ENCODE measurements at places on chromosomes 5 and 9.

DNA sequence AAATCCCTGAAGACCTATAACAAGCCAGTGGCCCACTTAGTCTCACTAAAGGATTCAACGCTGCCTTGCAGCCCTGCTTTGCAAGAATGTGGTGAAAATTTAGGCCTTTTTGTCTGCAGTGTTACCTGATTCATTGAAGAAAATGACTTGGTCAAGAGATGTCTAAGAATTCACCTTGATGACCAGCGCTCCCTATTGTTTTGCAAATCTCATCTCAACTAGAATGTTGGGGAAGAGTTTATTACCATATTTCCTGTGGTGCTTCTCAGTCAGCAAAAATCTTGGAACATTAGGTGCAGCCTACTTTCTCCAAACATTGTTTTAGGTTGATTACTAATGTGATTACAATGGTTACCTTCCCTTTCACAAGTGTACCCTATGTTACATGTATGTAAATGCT is 53.5 kb downstream of the PLK2 start:
- no peak for DNase-seq

- no peak for DNase-seq
These were observed 902.4 kb downstream of the NR2F1-AS1 start for GRCh38 chr5:92678640-92679039.

DNA sequence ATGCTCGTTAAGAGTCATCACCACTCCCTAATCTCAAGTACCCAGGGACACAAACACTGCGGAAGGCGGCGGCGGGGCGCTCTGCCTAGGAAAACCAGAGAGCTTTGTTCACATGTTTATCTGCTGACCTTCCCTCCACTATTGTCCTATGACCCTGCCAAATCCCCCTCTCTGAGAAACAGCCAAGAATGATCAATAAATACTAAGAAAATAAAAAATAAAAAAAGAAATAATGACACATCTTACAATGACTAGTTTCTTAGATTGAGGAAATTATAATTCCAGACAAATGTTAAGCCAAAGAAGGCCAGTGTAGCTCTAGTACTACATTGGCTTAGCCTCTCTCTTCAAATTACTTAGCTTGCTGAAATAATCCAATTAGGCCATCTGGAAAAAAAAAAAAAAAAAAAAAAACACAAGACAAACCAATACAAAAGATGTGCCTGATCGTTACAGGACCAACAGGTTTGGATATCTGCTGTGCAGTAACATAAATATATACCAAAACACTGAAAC is 58.0 kb downstream of the ANXA2R start:
- no peak for DNase-seq

- DNase-seq: peak; percentile 13
These were observed 440.6 kb upstream of the IZUMO3 start for GRCh38 chr9:24986331-24986730.

DNA sequence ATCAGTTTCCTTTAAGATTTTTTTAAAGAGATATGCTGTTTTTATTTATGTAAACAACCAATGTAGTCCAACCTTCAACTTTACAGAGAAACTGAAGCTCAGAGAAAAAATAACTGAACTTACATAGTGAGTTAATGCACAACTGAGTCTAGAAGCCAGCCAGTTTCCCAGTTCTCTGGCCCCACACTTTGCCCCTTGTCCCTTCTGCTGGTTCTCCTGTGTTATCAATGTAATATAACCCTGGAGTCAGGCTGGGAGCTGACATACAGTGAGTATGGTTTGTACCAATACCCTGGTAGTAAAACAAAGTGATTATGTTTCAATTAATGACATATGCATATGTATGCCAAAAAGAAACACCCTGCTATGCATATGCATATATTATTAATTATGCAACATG is 32.2 kb upstream of the GRIA1 start:
- no peak for DNase-seq

DNA sequence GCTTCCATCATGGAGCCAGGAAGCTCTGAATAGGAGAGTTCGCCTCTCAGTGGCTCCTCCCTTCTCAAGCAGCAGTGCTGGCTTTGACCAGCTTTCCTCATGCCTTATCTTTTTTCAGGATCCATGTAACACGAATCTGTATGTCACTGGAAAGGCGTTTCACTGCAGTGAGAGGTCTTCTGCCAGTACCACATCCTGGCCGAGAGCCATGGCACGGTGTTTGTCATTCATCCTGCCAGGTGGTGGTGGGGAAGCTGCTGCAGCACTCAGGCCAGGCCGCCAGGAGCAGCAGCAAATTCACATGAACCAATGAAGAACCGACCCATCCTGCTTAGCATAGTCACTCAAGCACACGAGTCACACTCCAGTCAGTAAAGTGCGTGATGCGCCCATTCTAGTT is 179.0 kb downstream of the FANCC start:
- DNase-seq: peak; percentile 42

GRCh38 chr5:114360816-114361723 is 800 bp upstream of the KCNN2 start:
- peak; percentile 71 for DNase-seq

DNA sequence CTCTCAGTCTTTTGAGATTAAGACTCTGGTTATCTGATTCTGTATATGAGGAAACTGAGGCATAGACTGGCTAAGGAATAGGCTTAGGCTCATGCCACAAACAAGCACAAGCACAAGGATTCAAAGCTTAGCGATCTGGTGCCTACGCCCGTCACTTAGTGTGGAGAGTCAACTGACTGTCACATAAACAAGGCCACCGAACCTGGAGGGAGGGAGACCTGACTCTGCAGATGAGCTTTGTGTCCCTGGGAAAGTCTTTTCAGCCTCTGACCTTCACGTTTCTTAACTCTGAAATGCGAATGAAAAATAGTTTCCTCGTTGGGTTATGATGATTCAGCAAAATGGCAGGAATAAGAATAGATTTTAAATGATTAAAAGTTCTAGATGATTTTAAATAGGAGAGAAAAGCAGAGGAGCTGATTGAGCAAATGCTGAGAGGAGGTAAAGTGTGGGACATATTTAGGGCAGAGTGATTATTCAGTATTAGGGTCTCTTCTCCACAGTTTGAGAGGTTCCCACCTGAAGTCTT is 135.4 kb downstream of the GRIA1 start:
- no peak for DNase-seq

GRCh38 chr5:72231991-72232703 is 87.9 kb downstream of the MRPS27 start:
- no peak for DNase-seq

- DNase-seq: no peak
These were observed 103.4 kb downstream of the OTULIN start for GRCh38 chr5:14767735-14768507.

GRCh38 chr9:1916095-1916494 is 99.1 kb upstream of the SMARCA2 start:
- no peak for DNase-seq

- peak; percentile 17 for DNase-seq
These were observed 323.3 kb upstream of the SLC30A5 start for GRCh38 chr5:68770551-68770950.

DNA sequence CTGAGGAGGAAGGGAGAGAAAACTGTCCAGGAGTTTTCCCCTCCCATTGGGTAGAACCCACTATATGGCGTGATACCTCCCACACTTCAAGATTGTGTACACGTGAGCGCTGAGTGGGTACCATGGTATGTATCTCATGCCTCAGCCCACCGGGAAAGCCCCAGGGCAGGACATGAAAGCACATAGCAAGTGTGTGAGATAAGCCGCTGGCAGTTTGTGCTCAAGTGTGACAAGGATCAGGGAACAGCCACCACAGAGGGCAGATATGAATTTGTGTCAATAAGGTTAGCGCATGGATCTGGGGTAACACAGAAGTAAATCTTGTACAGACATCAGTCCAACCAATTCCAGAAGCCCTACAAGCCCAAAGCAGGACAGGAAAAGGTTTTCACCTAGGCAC is 42.6 kb upstream of the NAA35 start:
- DNase-seq: no peak

DNA sequence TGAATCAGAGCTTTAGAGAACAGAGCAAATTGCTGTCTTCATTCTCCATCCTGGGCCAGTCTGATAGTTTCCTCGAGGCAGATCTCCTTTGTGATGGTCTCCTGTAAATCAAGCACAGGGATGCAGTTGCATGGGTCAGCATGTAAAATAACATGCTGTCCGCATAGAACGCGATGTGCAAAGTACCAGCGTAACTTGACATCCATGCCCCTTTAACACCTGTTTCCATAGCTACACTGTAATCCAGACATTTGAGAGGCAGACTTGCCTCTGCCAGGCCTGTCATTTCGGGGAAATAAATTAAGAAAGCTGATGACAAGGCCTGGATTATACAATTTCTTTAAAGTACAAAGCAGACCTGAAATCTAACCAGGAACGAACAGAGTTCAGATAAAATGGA is 413.5 kb downstream of the TLE4 start:
- no peak for DNase-seq

DNA sequence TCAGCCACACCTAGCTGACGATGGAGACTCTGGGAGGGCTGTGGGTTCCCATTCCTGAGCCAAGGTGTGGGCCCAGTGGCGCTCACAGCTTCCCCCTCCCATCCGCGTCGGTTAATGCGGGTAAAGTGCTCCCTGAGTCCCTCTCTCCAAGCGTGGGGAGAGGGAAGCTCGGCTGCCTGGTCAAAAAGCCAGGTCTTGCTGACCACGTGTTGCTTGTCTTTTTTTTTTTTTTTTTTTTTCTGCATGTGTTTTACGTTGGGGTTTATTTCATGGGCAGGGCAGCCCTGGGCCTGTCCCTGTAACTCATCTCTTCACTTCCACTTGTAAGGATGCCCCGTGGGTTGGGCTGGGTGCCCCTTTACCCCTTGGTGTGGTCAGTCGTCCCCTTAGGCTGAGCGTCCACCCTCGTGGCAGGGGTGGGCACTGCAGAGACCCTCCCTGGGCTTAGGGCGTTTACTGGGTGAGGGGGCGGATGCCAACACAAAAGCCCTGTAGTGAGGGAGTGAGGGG is 11.9 kb downstream of the NKD2 start:
- no peak for DNase-seq

- no peak for DNase-seq
These were observed 207.9 kb upstream of the CD180 start for GRCh38 chr5:67404256-67405100.

- DNase-seq: no peak
These were observed 6.8 kb upstream of the IFNA5 start for GRCh38 chr9:21311889-21312288.

GRCh38 chr9:80632041-80632440 is 1057.3 kb downstream of the TLE1 start:
- no peak for DNase-seq

GRCh38 chr9:21801683-21802417 is 586 bp upstream of the MTAP start:
- DNase-seq: peak; percentile 93

DNA sequence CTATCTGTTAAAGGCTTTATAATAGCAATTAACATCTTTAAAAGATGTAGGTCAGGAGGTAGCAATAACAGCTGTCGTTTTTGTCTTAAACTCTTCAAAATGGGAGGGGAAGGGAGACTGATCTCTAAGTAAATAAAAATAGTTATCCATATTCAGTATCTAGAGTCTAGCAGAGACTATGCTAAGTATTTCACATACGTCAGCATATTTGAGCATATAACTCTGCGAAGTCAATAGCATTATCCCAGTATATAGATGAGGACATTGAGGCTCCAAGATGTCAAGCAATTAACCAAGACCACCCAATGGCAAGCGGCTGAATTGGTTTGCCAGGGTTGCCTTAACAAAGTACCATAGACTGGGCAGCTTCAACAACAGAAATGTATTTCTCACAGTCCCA is 316.8 kb downstream of the MLLT3 start:
- DNase-seq: no peak

- DNase-seq: peak; percentile 52
These were observed 115.4 kb downstream of the RGS3 start for GRCh38 chr9:113578882-113579282.

GRCh38 chr5:6117212-6117611 is 261.1 kb downstream of the MED10 start:
- no peak for DNase-seq

GRCh38 chr9:100206899-100207298 is 107.9 kb downstream of the INVS start:
- peak; percentile 25 for DNase-seq

DNA sequence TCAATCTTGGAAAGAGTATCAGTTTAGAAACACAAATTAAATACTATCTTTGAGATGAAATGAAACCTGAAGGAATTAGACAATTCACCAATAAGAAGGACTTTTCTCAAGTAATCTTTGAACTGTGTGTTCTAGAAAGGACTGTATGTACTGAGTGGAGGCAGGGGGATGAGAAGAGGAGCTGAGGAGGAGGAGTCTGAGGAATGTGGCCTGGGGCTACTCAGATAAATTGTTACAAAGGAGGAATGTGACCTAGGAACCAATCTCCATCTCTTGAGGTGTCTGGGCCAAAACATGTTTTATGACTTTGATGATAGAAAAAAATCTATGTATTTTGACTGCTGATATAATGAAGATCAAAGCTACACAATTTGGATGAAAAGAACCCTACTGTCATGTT is 124.3 kb upstream of the ANKRD55 start:
- no peak for DNase-seq

GRCh38 chr9:105515811-105516413 is 42.0 kb upstream of the FKTN start:
- DNase-seq: no peak

- DNase-seq: no peak
These were observed 77.0 kb upstream of the FER start for GRCh38 chr5:108670591-108671289.

DNA sequence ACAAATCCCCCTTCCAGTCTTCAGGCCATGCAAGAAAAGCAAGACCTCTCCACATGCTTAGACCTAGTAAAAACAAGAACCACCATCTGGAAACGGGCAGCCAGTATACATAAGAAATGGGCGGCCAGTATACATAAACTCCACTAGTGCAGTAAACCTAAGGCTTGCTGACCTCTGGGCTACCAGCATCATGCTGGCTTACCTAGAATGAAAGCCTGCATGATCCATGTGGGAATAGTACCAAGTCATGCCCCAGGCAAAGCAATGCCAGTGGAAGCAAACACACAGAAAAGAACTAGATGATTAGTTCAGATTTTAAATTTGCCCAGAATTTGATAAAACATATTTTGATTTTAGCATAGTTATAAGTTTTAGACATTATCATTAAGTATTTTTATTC is 1346.4 kb downstream of the EFNA5 start:
- DNase-seq: no peak

DNA sequence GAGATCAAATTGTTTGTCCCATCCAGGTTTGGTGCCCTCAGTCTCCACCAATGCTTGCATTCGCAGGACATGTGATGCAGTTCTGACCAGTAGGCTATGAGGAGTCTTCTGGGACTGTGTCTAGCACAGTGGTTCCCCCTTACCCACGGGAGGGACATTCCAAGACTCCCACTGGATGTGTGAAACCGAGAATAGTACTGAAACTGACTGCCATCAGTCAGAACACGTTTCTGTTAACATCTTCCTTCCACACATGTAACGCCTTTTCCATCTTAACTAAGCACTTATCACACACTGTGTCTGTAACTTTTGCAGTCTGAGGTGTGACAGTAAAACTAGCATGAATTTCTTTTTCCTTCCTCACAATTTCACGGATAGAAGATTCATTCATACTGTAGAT is 74.7 kb downstream of the PTTG1 start:
- DNase-seq: no peak

- no peak for DNase-seq
These were observed 127.9 kb downstream of the PIK3R1 start for GRCh38 chr5:68343421-68343826.

All from muscle of leg (tissue), 16 donors.